ENCODE measurements at places on chromosomes 5 and 9.

DNA sequence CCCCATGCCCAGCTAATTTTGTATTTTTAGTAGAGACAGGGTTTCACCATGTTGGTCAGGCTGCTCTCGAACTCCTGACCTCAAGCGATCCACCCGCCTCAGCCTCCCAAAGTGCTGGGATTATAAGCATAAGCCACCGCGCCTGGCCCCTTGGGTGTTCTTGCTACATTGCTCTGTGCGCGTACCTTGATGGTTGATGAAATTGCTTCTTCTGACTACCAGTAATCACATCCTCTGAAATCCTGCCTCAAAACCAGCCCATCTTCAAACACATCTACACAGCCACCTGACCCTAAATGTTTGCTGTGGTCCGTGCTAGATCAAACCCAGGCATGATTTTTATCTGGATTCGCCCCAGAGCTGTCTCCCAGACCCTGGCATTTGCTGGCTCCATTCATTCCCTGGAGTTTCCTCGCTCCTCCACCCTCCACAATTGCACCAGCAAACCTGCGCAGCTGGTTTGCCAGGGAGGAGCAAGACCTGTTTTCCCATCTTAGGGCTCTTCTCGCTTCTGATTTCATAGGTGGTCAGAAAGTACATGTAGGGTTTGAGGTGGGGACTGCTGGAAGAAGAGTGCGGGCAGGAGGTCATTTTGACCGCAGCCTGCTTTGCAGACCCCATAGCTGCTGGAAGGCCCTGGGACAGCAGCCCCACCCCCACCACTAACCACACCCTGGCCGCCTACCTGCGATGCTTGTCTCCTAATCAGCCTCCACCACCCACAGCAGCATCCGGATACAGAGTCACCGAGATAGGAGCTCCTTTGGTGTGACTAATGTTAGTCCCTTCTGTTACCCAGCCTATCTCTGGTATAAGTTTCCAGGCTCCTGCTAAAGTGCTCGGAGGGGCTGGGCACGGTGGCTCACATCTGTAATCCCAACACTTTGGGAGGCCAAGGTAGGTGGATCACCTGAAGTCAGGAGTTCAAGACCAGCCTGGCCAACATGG is 22.7 kb downstream of the SWI5 start:
- no peak for DNase-seq

DNA sequence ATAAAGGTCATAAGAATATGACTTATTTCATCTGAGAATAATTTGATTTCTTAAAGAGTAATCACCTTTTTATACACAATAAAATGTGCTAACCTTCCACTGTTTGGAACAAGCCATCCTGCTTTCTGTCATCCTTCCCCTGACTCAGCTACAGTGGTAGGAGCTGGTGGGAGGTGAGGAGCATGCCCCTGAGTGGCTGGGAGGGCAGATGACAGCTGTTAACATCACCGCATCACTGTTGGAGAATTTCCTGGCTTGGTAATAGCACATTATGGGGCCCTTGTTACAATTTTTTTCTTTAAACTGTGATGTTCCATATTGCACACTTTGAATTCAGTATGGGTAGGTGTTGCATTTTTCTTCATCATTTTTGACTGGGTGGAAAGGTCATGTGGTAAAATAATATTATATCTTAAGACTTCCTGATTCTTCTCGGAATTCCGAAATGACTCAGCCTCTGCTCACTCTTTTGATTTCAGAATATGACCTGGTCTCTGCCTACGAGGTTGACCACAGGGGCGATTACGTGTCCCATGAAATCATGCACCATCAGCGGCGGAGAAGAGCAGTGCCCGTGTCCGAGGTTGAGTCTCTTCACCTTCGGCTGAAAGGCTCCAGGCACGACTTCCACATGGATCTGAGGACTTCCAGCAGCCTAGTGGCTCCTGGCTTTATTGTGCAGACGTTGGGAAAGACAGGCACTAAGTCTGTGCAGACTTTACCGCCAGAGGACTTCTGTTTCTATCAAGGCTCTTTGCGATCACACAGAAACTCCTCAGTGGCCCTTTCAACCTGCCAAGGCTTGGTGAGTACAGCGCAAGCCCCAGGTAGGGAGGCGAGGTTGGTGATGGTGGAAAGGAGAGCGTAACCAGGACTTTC is 5.8 kb downstream of the ADAMTS16 start:
- DNase-seq, result no peak

- no peak for DNase-seq
These were observed 64.3 kb downstream of the KCNT1 start for GRCh38 chr9:135766251-135766650.

DNA sequence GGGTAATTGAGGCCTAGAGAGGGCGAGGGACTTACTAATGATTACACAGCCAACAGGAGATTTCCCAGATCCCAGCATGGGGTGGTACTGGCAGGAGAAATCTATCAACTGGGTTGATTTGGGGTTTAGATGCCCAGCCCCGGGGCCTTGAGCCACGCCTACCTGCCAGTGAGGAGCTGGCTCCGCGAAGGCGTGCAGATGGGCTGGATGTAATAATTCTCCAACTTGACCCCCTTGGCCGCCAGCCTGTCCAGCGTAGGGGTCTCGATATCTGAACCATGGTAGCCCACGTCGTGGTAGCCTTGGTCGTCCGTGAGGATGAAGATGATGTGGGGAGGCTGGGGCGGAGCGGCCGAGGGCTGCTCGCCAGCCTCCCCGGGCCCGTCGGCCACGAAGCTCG is 804 bp downstream of the ARSI start:
- no peak for DNase-seq

DNA sequence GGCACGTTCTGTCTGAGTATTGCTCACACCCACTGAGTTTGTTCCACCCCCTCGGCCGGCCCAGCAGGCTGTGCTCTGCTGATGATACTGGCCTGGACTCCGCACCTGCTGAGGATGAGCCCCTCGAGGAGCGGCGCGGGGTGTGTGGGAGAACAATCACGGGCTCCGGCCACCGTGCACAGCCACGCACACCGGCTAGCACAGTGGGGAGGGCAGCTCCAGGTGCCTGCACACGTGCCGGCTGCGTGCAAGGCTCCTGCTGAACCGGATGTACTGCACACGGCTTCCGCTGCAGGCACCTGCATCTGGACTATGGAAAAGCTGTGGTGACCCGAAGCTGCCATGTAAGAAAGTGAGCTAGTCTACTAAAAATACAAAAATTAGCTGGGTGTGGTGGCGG is 485.2 kb upstream of the CDH9 start:
- DNase-seq, result no peak

- DNase-seq, result no peak
These were observed 16.7 kb downstream of the MVB12B start for GRCh38 chr9:126343271-126343700.

- DNase-seq, result no peak
These were observed 122.7 kb upstream of the SPDL1 start for GRCh38 chr5:169460896-169461295.

- no peak for DNase-seq
These were observed 102.2 kb upstream of the SPATA31D4 start for GRCh38 chr9:81825846-81826516.

- DNase-seq, result no peak
These were observed 18.2 kb upstream of the MGAT1 start for GRCh38 chr5:180820788-180821321.

DNA sequence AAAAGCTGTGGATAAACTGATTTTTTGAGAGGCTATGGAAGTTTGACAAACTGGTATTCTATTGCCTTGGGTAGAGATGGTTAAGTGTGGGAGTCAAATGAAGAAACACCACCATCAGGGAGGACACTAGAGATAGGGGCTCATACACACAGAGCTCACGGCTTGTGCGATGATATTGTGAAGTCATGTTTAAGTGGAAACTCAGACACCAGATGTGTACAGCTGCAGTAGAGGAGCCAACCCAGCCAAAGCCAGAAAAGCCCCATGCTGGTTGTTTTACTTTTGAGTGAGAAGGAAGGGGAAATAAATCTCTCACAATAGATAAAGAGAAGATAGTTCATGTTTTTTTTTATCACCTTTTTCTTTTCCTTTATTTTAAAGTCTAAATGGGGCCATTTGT is 377.7 kb downstream of the DMRT2 start:
- no peak for DNase-seq

DNA sequence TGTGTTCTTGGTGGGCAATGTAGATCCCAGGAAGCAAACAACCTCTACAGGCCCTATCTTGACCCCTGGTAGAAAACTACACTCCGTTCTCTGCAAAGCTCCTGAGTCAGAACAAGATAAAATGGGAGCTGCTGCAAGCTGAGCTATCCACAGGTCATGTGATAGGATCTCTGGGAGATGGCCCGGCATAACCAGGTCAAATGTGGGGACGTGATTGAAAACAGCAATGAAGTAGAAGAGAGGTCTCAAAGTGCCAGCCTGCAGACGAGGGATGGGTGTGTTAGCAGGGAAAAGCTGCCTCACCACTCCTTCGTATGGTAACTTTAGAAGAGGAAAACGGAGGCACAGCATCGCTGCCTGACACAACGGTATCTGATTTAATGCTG is 25.0 kb downstream of the NRG2 start:
- no peak for DNase-seq

GRCh38 chr9:108093773-108094675 is 604.5 kb upstream of the KLF4 start:
- DNase-seq, result no peak

DNA sequence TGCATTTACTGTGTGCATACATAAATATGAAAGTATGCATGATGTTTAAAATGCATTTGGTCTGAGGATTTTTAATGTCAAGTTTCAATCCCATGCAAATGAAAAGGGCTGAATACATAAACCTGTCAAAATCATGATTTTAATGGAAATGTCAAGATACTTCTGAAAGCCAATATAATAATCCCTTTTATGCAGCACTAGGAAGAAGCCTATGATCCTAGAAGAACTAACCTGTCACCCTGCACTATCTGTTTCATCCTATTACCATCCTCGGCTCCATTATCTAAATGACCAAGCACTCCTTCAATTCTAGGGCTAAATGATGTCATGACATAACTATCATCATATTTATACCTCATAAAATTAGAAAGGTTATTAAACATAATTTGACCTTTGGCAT is 2229.4 kb upstream of the WWC1 start:
- no peak for DNase-seq

DNA sequence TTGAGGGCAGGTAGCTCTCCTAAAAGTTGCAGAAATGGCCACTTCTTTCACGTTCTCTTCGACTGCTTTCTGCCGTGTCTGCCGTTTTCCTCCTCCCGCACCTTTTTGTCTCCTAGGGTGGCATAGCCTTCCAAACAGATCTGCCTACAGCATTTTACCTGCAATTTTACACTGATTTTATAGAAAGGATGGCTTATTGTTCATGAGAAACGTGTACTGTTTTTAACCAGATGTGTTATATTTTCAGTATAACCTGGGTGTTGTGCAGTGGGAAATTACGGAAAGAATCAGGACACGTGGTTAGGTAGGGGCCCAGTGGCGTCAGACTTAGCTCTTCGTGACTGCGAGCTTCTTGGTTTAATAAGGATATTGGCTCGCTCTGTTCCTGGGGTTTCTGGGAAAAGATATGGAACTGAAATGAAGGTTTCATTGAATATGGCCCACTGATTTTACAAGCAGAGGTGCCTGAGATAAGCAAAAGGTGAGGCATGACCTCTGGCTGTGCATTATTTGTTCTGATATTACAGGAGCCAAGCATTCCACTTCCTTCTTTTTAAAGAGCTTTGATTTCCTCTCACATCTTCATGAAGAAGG is 43.7 kb upstream of the PRSS3 start:
- no peak for DNase-seq

DNA sequence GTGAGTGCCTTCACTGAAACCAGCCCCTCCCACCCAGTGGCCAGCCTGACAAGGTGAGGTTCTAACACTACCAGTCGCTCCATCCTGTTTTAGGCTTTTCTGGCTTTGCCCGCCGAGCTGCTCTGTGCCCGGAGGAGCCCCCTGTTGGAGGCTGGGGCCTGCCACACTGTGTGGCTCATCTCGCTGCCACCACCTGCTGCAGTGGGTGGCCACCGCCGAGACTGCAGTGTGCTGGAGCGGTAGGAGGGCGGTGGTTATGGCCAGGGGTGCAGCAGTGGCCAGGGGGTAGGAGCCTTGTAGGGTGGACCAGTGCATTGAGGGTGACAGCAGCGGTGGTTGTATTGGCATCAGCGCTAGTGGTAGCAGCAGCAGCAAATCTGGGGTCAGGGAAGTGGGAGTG is 74.7 kb upstream of the PCAT7 start:
- DNase-seq, result no peak

DNA sequence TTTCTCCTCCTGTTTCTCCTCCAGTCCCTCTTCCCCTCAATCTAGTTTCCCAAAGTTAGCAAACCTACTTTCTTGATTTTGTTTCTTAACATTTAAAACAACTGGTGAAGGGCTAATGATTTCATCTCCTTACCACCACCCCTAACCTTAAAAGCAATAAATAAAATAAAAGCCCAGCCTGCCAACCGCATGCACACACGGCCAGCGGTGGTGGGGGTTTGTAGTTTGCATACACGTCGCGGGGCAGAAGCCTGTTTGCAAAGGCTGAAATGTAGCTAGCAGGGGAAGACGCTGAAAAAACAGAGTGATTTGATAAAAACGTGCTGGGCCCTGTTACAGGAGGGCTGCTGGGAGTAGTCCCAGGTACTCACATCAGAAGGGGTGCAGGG is 1.9 kb upstream of the DMRT2 start:
- DNase-seq, result no peak

DNA sequence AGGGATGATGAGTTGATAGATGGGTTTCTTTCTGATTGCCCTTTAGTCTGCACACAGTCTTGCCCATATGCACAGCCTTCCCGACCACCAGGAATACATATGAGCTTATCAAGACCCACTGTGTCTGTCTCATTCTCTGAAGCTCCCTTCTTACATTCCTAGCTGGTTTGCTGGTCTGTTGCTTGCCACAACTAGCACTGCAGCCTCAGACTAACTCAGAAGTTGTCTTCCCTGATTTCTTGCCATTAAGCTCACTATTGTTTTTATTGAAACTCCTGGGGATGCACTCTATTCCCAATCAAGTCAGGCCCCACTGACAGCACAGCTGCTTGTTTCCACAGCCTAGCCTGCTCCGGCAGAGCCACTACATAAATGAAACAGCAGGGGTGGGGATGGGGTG is 97.5 kb downstream of the SAXO1 start:
- DNase-seq, result no peak

DNA sequence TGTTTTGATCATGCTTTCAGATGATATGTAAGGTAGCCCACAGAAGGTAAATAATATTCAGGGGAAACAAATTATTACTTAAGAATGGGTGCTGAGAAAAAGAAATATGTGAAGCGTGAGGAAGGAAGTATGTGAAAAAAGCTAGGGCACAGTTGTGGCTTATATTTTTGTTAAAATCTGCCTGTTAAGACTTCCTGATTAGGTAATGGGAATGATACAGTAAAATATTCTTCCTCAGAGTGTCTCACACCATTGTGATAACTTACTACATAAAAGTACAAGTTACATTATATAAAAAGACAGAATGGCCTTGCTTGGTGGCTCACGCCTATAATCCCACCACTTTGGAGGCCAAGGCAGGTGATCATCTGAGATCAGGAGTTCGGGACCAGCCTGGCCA is 18.7 kb upstream of the PARP8 start:
- no peak for DNase-seq
